ENCODE measurements at places on chromosomes 4 and X.

DNA sequence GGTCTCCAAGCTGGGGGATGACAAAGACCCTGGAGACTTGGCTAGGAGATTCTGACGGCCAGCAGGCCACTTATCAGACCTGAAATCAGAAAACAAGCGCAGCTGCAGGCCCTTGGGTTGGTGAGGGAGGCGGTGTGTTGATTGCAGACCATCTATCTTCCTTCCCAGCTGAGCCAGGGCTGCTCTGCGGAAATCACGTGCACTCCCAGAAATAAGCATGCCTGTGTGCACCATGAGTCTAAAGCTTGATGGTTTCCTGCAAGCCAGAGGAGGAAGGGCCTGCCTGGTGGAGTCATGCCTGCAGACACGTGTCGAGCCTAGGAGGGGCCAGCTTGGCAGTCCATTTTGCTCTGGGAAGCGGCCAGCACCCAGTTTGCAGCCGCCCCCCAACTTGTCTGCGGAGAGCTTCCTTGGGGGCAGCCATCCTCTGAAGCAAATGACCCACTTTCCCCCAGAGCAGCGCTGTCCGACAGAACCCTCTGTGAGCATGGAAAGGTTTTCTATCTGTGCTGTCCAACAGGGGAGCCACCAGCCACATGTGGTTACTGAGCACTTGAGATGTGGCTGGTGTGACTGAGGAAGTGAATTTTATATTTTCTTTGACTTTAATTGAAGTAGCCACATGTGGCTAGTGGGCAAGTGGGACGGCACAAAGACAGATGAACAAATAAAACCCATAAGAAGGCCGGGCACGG, 175.7 kb upstream of the BCOR start:
- no peak for DNase-seq

DNA sequence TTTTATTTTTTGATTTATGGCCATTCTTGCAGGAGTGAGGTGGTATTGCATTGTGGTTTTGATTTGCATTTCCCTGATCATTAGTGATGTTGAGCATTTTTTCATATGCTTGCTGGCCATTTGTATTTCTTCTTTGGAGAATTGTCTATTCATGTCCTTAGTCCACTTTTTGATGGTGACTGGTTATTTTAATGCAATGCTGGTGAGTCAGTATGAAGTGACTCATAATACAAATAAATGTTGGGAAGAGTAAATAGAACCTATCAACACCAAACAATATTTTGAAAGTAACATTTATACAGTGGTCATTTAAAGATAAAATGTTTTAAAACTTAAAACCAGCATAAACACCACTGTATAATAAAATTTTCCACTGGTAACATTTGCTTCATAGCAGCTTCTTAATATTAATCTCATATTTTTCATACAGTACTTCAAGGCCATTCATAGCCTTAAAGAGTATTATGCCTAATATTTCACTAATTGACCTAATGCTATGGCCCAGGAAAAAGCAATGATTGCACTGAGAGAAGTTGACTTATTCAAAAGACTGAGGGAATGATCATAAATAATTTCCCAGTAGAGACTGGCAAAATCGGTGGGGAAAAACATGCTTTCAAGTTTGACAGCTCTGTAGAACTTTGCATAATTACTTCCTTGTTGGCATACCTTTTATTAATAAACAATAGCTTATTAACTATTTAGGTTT, 33.9 kb downstream of the CASK start:
- DNase-seq = no peak

- DNase-seq = no peak
Measured at GRCh38 chr4:10977534-10977933, 293.0 kb upstream of the CLNK start.

- no peak for DNase-seq
Measured at GRCh38 chr4:183094393-183095198, 4.5 kb upstream of the WWC2 start.

GRCh38 chrX:137998619-137999018, 432.7 kb downstream of the ZIC3 start:
- DNase-seq = no peak

DNA sequence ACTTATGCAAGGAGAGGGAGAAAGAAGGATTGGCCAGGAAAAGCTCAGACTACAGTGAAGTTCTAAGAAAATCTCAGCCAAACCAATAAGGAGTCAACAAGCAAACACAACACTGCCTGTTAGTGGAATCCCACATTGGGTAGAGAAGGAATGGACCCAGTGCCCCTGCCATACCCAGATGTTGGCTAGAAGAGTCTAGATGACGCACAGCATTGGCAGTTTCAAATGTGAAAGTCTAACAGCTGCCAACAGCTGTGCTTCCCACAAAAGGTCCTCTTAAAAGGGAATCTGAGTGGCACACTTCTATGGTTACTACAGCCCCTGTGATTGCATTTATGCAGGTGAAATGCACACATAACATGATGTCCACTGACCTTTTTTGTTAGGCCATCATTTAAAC, 37.2 kb upstream of the CPEB2 start:
- DNase-seq = no peak

DNA sequence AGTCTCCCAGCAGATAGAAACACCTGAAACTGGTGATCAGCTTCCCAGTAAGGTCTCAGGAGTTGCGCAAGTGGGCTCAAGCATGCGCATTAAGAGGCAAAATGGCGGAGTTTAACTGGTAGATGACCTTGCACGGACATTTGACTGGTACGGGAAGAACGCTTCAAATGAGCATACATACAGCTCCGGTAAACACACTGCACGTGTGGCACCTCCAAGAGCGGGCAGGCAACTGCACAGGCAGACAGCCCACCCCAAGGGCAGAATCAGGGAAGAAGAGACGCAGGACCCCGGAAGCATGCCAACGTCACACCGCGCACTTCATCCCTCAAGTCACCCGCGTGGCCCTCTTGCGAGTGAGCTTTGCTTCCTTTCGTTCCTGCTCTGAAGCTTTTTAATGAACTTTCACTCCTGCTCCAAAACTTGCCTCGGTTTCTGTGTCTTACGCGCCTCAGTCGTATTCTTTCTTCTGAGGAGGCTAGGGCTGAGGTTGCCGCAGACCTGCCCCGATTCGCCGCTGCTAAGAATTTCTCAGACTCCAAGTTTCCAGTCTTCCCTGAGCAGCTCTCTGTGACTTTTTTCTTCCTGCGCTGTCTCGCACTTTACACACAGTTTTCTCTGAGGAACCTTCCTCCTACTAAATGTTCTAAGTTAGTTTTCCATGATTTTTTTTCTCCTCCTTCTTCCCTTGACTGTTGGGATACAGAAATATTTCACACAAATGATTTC, 180.7 kb upstream of the ZFP42 start:
- DNase-seq = no peak

GRCh38 chrX:133812402-133812801, 173.0 kb downstream of the GPC3 start:
- DNase-seq = no peak

DNA sequence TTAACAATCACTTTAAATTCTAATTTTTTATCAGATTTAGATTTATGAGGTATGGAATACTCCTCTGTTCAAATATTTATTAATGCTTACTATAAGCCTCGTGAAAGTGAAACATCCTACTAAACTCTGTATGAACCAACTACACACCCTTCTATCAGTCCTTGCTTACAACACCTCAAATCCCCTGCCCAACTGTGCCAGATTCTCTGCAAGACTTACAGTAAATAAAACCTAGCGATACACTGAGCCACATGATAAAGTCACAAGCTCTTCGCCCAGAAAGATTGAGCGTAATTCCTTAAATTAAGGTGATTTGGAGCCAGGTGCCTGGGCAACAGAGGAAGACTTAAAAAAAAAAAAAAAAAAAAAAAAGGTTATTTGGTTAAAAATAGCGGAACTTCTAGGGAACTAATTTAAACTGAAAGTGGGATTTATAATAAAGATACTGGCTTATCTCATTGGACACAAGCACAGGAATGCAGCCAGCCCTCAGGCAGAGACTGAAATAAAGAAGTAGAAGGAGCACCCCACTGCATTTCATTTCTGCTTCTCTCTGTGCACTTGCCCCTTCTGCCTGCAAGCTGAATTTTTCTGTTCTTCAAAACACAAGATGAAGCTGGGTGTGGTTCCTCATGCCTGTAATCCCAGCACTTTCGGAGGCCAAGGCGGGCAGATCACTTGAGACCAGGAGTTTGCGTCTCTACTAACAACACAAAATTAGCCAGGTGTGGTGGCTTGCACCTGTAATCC, 17.5 kb upstream of the C4orf36 start:
- no peak for DNase-seq

DNA sequence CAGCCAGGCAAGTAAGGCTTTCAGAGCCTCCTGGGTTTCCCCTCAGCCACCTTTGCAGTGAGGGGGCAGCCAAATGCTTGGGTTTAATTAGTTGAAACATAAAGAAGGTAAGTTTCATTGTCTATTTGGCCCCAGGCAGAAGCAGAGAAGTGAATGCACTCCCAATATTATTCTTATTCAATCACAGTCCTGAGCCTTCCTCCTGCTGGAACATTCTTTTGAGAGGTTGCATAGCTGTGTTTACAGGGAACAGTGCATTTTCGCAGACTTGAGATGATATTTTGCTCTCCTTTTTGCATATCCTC, 13.9 kb downstream of the SLC2A9 start:
- DNase-seq = no peak

DNA sequence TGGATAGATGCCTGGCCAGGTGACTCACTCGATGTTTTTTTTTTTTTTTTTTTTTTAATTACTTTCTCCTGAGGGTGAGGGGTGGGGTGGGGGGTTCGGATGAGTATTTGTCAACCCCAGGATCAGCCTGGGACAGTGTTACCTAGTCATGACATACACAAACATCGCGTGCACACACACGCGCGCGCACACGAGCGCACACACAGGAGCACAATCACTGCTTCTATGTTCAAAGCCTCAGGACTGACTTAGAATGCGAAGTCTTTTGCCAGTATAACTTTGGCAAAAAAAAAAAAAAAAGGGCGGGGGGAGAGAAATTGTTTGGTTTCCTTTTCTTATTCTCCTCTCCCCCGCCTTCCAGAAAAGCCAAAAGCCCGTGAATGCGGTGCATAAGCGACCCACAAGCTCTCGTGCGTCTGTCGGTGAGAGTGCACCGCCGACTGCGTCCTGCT, 115.0 kb upstream of the TEX13C start:
- no peak for DNase-seq

- DNase-seq = no peak
Measured at GRCh38 chrX:138886769-138887168, 175.3 kb upstream of the FGF13 start.

- no peak for DNase-seq
Measured at GRCh38 chr4:67996127-67996526, 32.8 kb upstream of the TMPRSS11A start.

- DNase-seq = no peak
Measured at GRCh38 chr4:128782875-128783614, 26.5 kb upstream of the JADE1 start.

- DNase-seq = peak; percentile 68
Measured at GRCh38 chr4:70838666-70839588, 763 bp downstream of the GRSF1 start.

GRCh38 chrX:39836802-39837420, 260.8 kb downstream of the BCOR start:
- DNase-seq = no peak

DNA sequence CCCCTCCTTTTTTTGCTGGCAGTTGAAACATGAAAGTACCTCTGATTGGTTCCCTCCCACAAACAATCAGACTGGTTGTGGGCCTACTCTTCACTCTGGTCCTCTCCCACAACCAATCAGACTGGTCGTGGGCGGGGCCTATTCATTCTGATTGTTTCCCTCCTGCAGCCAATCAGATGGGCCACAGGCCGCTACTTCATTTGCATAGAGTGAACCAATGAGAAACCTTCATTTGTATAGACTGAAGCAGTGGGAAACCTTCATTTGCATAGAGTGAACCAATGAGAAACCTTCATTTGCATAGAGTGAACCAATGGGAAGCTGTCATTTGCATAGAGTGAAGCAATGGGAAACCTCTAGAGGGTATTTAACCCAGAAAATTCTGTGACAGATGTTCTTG, 55.2 kb downstream of the TRMT44 start:
- no peak for DNase-seq

GRCh38 chr4:686413-687040, 2.4 kb downstream of the SLC49A3 start:
- DNase-seq = no peak

GRCh38 chr4:126560794-126561193, 1072.0 kb upstream of the INTU start:
- no peak for DNase-seq

- DNase-seq = no peak
Measured at GRCh38 chr4:42845586-42845985, 46.9 kb upstream of the GRXCR1 start.

- no peak for DNase-seq
Measured at GRCh38 chr4:71441186-71442169, 102.7 kb downstream of the SLC4A4 start.

DNA sequence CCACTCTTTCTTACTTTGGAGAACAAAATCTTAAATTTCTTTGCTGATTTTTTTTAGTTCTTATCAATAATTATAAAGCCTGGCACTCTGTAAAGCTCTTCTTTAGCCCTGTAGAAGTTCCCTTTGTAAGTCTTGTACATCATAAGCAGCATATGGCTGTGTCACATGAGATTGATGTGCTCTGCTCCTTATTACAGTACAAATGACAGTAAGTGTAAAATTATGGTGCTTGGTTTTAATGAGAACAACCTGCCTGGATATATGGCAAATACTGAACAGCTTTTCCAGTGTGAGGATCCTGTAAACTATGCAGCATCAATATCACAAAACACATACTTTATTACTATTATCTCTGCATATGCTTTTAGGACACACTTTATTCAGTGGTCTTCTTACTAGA, 145.9 kb upstream of the GNPDA2 start:
- no peak for DNase-seq

DNA sequence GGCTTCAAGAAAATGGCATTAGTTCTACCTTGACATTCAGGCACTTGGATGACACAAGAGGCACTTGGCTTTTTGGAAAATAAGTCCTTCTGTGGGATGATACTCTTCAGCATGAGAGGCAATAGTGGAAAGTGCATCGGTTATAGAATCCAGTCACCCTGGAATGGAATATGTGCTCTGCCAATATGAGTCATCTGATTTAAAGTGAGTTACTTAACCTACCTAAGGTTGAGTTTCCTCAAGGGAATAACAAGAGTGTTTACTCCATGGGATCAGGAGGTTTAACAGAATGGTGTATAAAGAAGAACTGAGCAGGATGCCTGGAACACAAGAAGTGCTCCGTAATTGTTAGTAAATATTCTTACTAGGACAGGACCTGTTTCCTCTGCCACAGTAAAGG, 10.7 kb downstream of the SLC39A8 start:
- DNase-seq = no peak

DNA sequence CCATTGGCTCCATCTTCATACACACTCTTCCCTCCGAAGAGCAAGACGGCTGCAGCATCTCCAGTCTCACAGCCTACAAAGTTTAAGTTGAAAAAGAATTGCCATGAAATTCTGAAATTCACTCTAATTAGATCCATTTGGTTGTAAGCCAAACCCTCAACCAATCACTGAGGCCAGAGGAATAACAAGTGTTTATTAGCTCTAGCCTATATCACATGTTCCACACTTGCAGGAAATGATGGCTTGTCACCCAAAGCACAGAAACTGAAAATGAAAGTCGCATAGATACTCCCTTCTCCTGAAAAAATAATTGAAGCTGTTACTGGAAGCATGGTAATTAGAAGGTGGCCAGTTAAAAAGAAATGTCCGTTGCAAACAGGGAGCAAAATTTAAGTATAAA, 1071.8 kb downstream of the CCSER1 start:
- DNase-seq = no peak

- no peak for DNase-seq
Measured at GRCh38 chr4:57287687-57288604, 177.8 kb upstream of the IGFBP7 start.

GRCh38 chr4:22202246-22202974, 253.8 kb upstream of the KCNIP4 start:
- no peak for DNase-seq
